ENCODE measurements at places on chromosomes 6 and 20.
A peak's percentile ranks its signal among the peaks of the same experiment; 100 is the strongest.

- DNase-seq = peak; percentile 26
Measured at GRCh38 chr6:10510592-10511367, 10.4 kb upstream of the GCNT2 start.

DNA sequence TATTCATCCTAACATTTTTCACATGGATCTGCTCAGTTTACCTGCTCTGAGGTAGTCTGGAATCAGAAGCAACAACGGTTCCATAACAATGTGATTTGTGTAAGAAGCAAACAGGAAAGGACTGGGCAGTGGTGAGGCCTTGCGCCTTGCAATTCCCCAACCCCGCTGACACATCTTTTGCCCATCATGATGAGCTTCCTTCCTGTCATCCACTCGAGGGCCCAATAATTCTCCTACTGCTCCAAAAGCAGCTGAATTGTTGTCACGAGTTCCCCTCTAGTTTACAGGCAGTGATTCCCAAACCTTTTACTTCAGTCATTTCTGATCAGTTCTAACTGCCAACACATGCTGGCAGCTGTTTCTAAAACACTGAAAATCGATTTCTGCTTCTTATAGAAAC is 22.9 kb downstream of the STX7 start:
- DNase-seq = no peak

DNA sequence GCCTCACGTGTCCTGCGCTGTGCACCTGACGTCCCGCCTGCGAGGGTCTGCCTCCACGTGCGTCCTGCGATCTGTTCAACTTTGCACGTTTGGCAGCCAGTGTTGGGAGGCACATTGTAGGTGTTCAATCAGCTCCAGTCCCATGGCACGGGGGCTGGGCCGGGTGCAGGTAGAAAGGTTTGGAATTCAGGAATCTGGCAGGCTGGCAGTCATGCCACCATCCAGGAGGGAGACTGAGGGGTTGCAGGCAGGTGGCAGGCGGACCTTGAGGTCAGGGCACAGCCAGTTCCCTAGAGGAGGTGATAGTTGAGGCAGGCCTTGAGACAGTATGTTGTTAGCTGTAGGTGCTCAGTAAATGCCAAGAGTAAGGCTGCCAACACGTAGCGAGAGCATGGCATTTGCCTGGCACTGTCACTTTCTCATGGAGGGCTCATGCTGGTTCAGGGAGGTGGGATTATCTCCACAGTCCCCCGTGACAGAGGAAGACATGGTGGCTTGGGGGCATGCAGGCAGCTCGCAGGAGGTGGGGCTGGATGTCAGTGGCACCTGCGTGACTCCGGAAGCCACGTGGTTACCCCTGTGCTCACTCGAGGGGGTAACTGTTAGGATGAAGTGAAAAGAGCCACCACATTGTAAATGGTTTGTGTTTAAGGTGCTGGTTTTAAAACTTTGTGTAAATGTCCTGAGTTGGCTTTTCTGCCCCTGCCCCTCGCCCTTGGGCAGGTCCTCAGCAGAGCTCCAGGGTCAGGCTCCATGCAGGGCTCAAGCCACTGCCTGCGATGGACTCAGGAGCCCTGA is 111.8 kb upstream of the FRMD1 start:
- no peak for DNase-seq

GRCh38 chr6:93678841-93679454 is 259.6 kb upstream of the EPHA7 start:
- no peak for DNase-seq

DNA sequence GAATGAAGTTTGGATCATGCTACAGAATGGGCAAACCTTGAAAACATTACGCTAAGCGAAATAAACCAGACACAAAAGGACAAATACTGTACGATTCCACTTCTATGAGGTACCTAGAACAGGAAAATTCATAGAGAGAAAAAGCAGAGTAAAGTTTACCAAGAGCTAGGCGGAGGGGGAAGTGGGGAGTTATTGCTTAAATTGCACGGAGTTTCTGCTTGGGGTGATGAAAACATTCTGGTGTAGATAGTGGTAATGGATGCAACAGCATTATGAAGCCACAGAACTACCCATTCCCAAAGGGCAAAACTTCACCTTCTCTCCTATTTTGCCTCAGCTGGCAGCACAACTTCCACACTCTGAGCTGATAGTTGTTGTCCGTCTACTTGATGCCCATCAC is 6.4 kb upstream of the PDYN start:
- DNase-seq = no peak

DNA sequence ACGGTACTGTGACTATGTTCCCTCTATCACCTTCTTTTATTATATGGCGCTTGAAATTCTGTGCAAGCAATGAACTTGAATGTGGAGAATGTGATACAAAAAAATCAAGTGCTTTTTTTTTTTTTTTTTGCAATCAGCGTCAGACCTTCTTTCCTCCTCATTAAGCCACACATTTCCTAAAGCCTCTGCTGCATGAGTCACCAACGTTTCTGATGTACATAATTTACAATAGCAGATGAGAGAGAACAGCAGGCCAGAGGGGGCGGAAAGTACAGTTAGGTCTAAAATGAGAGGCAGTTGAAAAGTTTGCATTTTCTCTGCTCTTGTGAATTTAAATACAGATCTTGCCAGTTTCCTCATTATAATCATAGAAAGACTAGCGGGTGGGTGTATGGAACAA is 114.6 kb upstream of the RIPOR2 start:
- DNase-seq = no peak

GRCh38 chr6:114580882-114581281 is 238.1 kb upstream of the HS3ST5 start:
- DNase-seq = no peak

DNA sequence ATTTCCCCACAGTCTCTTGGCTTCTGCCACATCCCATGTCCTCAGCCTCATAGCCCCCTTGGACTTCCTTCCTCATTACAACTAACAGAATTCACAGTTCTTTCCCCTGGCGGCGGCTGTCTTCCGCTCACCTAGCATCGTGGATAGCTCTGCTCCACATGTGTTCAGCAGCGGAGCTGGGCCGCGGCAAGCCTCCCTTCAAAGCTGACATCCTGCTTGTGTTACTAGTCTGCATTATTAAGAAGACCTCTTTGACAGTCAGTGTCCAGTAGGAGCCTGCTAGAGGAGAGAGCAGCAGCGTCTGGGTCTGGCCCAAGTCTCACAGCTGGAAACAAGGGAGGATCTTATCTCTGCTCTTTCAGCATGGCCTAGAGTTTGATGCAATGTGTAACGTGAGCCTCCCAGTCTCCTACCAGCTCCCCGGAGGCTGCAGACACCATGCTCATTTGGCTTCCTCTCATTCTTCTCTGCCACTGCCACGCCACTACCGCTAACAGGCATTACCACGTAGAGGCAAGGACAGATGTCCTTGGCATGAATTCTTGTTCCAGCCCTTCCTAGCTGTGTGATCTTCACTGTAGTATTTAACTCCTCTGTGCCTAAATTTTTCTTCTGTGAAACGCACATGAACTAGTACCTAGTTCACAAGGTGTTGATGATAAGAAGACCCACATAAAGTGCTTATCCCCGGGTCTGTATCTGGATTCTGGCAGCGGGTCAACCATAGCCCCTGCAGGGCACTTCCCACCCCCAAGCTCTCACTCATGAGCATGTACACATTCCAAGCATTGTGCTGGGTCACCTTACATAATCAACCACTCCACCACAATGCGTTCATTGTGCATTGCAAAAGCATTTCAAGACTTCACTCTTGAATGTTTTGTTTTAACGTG is 107.1 kb upstream of the BACH2 start:
- no peak for DNase-seq

GRCh38 chr6:12119085-12119588 is 107.0 kb downstream of the HIVEP1 start:
- no peak for DNase-seq

GRCh38 chr6:124960757-124961463 is 1.3 kb upstream of the RNF217 start:
- DNase-seq = no peak

DNA sequence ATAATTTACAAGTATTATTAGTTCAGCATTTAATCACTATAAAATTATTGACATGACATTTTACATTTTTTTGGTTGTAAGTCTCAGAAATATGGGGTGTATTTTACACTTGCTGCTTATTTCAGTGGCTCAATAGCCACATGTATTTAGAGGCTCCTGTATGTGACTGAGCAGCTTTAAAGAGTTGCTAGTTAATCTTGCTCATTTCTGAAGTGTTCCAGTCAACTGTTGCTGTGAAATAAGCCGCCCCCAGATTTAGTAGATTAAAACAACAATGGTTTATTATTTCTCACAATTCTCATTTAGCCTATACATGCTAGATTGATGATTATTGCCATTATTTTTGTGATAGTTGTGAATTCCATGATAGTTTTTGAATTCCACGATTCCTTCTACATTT is 23.0 kb downstream of the CD109 start:
- no peak for DNase-seq

- no peak for DNase-seq
Measured at GRCh38 chr6:9499709-9500108, 915.2 kb downstream of the TFAP2A start.

- no peak for DNase-seq
Measured at GRCh38 chr6:133184798-133185372, 56.3 kb upstream of the EYA4 start.

DNA sequence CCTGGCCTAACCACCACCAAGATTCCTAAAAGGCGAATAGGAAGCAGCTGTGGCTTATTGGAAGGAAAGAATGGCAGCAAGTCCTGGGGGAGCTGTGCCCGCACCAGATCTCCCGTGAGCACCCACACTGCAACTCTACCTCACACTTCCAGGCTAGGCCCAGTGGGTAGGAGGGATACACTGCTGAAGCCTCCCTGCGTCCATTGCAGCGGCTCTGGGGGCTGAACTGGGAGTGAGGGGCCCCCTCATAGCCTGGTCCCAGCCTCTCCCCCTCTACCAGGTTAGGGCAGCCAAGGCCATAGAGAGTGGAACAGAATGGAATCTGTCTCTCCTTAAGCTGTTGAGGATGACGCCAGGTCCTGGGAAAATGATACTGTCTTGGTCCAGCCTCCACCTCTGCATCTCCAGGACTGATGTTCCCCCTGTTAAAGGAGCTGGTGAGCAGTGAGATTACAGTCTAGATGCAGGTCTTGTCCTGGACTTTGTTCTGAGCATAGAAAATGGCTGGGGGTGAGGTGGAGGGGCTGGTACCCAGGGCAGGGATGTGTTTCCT is 11.3 kb downstream of the CNPY3 start:
- no peak for DNase-seq

DNA sequence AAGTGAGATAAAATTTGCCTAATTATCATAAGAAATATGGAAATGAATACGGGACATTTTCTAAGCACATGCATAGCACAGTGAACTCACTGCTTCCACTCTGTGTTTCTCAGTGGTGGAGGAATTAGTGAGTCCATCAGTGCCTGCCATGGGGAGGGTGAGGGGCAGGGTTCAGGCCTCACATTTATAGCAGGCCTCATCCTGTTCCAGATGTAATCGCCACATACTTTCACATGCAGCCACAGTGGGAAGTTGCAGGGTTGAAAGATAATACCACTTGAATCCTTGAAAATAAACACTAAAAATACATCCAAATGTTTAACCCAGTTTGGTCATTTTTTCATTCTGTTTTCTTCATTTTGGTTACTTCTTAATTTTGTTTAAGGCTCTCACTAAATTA is 29.9 kb upstream of the ANKEF1 start:
- DNase-seq = no peak

DNA sequence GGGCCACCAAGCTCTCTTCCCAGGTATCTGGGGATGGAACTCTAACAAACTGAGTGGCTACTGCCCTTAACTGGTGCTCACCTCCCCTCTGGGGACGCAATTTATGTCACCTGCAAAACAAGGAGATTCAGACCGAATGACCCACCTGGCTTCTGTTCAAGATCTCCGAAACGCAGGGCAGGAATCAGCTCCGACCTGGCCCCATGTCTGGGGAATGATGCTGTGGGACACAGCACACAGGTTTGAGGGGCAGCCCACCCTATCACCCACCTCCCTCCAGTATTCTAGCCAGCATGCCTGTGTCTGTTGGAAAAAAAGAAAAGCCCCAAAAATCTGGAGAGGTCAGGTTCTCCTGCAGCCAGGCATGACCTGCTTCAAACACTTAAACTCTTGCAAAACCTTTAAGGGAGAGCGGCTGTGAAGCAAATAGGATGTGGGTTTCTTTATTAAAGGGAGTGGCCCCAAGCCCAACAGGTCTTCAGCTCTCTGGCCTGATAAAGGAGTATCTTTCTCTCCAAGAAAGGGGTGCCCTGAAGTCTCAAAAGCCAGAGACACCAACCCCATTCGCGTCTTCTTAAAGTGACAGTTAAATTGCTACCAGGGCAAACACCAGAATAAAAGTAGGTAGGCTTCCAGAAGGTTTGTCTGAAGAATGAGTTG is 6.4 kb downstream of the PREX1 start:
- no peak for DNase-seq

DNA sequence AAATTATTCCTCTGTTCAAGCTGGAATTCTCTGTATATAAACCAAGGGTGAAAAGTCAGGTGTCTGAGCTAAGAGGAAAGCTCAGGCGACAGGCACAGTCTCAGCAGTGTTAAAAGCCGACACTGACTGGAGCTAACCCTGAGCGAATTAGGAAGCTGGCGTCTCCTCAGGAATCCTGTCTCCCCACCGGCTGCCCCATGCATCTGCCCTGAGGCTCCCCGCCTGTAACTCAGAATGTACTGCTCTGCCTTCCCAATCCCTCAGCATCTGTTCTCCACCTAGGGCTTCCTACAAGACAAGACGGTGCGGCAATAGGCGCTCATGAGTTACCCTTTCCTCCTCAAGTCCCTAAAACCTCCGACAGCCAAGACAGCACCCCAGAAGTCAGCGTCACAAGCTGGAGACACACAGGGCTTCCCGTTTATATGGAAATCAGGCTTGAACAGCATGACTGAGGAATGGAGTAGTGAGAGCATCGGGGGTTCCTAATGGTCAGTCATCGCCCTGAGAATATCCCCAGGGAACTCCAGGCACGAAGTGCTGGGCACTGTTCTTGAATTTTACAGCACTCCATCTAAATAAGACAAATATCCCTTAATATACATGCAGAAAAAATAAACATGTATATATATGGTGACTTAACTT is 33.5 kb downstream of the WDR27 start:
- no peak for DNase-seq

- no peak for DNase-seq
Measured at GRCh38 chr6:42295181-42295580, 77.5 kb upstream of the MRPS10 start.

GRCh38 chr6:126253431-126253830 is 86.5 kb upstream of the CENPW start:
- no peak for DNase-seq

GRCh38 chr6:87628424-87628823 is 38.5 kb downstream of the ORC3 start:
- DNase-seq = no peak

DNA sequence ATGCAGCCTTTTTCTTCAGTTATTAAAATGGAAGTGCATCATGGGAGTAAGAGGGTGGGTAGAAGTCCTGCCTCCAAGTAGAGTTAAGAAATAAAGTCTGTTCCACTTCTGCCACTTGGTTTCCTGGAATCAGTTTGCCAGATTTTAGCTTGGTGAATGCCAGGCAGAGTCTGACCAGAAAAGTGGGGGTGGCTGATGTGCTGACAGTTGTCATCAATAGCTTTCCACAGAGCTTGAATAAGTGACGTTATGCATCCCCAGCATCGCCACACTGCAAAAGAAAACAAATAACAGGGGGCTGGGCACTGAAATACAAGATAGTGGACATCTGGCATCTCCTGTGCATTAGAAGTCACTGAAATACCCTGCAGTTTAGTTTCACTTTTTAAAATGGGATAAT is 30.8 kb upstream of the CEP162 start:
- DNase-seq = no peak

- DNase-seq = no peak
Measured at GRCh38 chr6:159983641-159984080, 14.8 kb downstream of the IGF2R start.

GRCh38 chr6:148570456-148570855 is 176.4 kb upstream of the UST start:
- DNase-seq = no peak

GRCh38 chr20:18904624-18905023 is 91.0 kb downstream of the SCP2D1 start:
- DNase-seq = no peak

Data from stimulated activated CD8-positive, alpha-beta memory T cell treated with anti-CD3 and anti-CD28 coated beads, Interleukin-2, amount 100 ng/mL, for 48 hours (primary cell).